Naive thymus-derived CD4-positive, alpha-beta T cell (primary cell): ENCODE measurements at places on chromosomes 7 and 10. TPM values are rescaled to one million over a fixed set of nuclear protein-coding genes. Genes with fewer than 3 reads are reported as not detected.

Gene PTF1A
- not detected for total RNA-seq

Gene DNAH11
- total RNA-seq = 0.03 TPM

Gene GPRIN2
- total RNA-seq = not detected in 2 replicates

Gene VWDE
- total RNA-seq = 2.9 TPM

Gene SUN3
- 0.84 TPM for total RNA-seq

Gene OR2A12
- total RNA-seq = not detected

Gene KCNIP2
- total RNA-seq = 6.3 and 6.8 TPM in 2 replicates

Gene NPSR1
- not detected for total RNA-seq

Gene CHN2
- total RNA-seq = 0.34 and 0.76 TPM in 2 replicates

Gene PAPOLB
- not detected for total RNA-seq

Gene MYH16
- not detected for total RNA-seq

Gene LAMB1
- total RNA-seq = not detected

Gene C7orf57
- total RNA-seq = not detected

Gene SLC18A3
- not detected for total RNA-seq

Gene CRHR2
- total RNA-seq = not detected

Gene SGCE
- total RNA-seq = 0.19 TPM in 1 of 2 replicates, not detected in the other

Gene TMEM254
- total RNA-seq = 10.1 TPM

Gene GRID2IP
- total RNA-seq = 0.69 TPM

Gene ACTL6B
- not detected for total RNA-seq

Gene EPHA1
- 63.1 TPM for total RNA-seq

Gene RSPH10B2
- 0.76 TPM for total RNA-seq

Gene OR9A2
- not detected in 2 replicates for total RNA-seq

Gene LRRN3
- 288 TPM for total RNA-seq

Gene ZNF365
- 0.24 TPM for total RNA-seq

Gene WIPF3
- total RNA-seq = not detected in 2 replicates

Gene TAF3
- total RNA-seq = 18.8 TPM

Gene SEM1
- 15.4 TPM for total RNA-seq

Gene PRKRIP1
- 32.9 and 36.4 TPM in 2 replicates for total RNA-seq

Gene ZNF488
- total RNA-seq = not detected

Gene KLLN
- total RNA-seq = 0.66 and 0.85 TPM in 2 replicates

Gene IDI2
- not detected in 2 replicates for total RNA-seq

Gene DNAJC12
- total RNA-seq = not detected

Gene POP7
- total RNA-seq = 8.9 TPM

Gene SPDYE6
- not detected for total RNA-seq

Gene PDCD11
- total RNA-seq = 38.8 TPM

Gene NUDT13
- total RNA-seq = 3.1 TPM

Gene ZNF680
- 10.3 TPM for total RNA-seq

Gene PRRT4
- total RNA-seq = 0.51 TPM
